Suppressor macrophage treated with lipopolysaccharide for 1 hour (primary cell): ENCODE measurements at places on chromosomes 16 and 17.
A peak's percentile ranks its signal among the peaks of the same experiment; 100 is the strongest.

GRCh38 chr17:40862985-40863733, 3.9 kb downstream of the KRT12 start:
- peak; percentile 7 for DNase-seq

DNA sequence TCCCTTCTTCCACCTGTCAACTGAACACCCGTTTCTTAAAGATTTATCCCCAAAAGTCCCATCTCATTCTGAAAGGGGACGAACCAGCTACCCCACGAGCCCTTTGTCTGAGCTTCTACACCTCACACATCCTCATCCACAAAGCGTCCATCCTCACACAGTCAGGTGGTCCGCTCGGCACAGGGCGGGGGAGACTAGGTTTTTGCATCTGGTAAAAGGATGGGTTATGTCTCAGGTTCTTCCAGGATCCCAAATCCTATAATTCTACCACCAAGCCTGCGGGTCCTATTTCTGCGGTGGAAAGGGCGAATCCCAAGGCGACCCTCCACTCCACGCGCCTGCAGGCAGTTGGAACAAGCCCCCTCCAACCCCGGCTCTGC, 458 bp downstream of the GFOD2 start:
- no peak for DNase-seq

GRCh38 chr16:67801883-67802282, 4.5 kb downstream of the RANBP10 start:
- DNase-seq, result no peak

GRCh38 chr17:45641541-45641940, 142.6 kb upstream of the CRHR1 start:
- DNase-seq, result no peak

- peak; percentile 27 for DNase-seq
These were observed 84.6 kb downstream of the NT5M start for GRCh38 chr17:17387498-17388362.

- no peak for DNase-seq
These were observed 43.3 kb upstream of the GINS3 start for GRCh38 chr16:58348986-58349385.

DNA sequence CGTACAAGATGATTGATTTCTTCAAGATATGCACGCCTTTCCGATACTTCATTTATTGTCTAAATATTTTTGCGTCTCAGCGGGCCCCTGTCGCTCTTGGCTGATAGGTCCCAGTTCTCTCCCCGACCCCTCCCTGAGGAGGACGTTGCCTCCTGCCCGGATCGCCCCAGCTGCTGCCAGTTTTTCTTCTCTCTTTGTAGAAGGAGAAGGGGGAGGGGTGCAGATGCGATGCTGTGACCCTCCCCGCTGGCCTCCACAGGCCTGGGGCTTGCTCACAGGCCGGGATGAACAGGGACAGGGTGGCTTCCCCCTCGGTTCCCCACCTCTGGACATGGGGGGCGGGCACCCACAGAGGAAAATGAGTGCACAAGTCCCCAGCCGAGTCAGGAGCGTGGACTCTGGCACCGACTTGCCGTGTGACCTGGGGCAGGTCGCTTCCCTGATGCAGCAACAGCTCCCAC, 53.6 kb upstream of the ZC3H18 start:
- no peak for DNase-seq

GRCh38 chr16:87461466-87461991, 31.3 kb downstream of the ZCCHC14 start:
- peak; percentile 34 for DNase-seq

DNA sequence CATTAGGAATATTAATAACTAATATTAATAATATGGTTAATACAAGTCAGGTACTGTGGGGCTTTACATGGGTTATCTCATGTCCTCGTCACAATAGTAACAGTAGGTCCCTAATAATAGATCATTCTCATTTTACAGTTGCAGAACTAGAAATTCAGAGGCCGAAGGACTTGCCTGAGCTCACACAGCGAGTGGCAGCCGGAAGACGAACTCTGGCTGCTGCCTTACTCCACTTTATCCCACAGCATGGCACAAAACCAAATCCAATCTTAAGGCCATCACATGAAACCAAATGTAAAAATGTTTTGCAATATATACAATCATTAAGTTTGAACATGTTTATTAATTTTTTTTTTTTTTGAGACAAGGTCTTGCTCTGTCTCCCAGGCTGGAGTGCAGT, 13.6 kb downstream of the GNA13 start:
- no peak for DNase-seq

DNA sequence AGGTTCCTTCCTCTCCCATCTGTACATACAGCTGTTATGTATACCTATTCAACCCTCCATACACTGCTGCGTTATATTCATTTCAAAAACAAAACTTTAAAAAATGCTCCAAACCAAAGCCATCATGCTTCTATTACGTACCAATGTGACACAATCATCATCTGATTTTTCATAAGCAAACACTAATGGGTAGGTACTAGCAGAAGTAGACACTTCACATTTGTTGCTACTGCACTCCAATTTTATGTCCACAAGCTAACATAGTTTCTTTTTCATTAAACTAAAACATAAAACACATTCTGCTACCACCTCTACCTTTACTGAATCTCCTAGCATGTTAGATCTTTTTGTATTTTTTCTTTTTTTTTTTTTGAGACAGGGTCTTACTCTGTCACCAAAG, 57.5 kb downstream of the PARN start:
- DNase-seq, result no peak

DNA sequence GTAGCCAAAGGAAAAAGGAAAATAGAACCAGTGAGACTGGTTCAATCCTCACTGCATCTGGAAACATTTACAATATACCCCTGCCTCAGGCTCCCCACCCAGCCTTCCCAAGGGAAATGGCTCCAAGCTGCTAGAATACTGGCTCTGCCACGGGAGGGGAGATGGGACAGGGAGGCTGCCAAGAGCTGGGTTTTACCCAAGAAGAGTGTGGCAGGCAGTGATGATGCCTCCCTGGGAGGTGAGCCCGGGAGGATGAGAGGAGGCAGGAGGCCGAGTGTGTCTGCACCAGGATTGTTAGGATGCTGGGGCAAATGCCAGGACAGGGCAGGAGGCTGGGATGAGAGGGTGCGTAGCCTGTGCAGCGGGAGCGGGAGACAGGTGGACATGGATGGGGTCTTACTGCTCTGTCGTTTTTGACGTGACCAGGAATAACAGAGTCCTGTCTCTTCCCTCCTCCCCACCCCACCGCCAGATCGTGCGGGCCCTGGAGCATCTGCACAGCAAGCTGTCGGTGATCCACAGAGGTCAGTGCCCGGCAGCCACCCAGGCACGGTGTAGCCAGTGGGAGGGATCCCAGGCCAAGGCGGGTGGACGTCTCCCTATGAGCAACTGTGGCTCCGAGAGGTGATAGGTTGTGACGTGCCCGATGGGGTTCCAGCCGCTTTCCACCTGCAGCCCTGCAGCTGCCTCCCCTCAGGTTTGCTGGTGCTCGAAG, 18.4 kb downstream of the MAP2K3 start:
- no peak for DNase-seq

- peak; percentile 40 for DNase-seq
These were observed 1.1 kb downstream of the CTRB1 start for GRCh38 chr16:75219838-75220237.

DNA sequence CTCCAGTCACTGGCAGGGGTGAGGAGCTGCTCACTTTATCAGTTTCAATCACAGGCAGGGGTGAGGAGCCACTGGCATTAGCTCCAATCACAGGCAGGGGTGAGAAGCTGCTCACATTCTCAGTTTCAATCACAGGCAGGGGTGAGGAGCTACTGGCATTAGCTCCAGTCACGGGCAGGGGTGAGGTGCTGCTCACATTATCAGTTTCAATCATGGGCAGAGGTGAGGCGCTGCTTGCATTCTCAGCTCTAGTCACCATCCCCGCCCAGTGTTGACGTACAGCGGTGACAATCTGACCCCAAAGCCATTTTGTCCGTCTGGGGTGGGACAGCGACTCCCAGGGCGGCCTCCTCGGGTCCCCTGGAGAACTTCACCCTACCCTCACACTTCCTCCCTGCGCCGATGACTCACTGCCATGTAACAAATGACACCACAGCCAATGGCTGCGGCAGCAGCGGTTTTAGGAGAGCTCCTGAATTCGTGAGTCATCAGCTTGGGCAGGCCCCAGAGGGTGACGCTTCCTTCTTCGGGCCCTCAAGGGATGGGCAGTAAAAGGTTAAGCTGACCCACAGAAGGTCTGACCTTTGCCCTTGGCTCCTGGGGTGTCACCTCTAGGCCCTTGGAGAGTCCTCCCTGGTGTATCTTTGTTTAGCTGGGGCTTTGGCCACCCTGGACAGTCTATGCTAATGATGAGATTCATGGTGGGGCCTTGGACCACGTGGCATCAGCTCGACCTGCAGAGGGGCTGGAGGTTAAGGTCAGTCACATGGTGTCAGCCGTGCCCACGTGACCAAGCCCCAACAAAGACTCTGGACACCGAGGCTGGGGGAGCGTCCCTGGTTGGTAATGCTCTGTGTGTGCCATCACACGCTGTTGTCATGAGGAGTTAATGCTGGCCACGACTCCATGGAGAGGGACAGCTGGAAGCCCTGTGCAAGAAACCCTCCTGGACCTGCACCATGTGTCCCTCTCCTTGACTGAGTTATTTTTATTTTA, 171.7 kb downstream of the C16orf95 start:
- DNase-seq, result peak; percentile 14

- peak; percentile 52 for DNase-seq
These were observed 8.5 kb upstream of the ZC3H18 start for GRCh38 chr16:88561485-88562359.

- no peak for DNase-seq
These were observed 20.0 kb upstream of the FOXJ1 start for GRCh38 chr17:76160896-76161528.
